ENCODE measurements at places on chromosomes 1 and 21. TPM values are rescaled to one million over a fixed set of nuclear protein-coding genes. Genes with fewer than 3 reads are reported as not detected.

Gene ABCG1
- 34.2 TPM for total RNA-seq

Gene TBX19
- 6.7 TPM for total RNA-seq

Gene C2CD2
- total RNA-seq: 40.1 TPM

Gene NCF2
- total RNA-seq: 48.3 TPM

DNA sequence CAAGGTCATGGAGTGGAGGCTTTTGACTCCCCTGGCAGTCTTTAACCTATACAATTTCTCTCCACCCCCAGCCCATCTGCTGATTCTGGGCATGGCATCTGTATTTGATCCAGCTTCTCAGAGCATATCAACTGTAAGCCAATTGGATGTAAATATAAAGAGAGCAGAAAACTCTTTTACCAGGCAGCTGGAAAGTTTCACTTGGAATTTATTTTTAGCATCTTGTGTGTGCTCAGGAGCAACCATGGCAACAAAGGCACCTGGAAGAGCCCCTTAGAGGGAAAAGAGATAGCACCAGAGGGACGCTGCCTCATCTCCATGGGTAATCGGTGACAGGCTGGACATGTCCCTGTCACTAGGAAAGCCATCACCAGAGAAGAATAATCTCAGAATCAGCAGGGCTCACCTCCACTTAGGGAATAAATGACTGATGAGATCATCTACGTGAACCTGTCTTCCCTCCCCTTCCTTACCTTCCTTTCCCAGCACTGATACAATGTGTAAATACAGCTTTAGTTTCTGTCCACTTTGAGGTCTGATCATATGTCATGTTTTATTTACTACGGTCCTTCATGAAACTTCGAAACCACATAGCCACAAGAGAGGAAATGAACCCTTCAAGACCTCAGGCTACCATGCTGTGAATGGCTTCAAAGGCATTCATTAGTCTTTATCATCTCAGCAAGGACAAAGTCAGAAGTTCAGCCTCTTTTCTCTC lies 25.3 kb upstream of the SIPA1L2 start:
- H3K27me3 ChIP-seq: no peaks in the 10 kb centered on the region
- H3K36me3 ChIP-seq: no peaks in the 10 kb centered on the region
- DNase-seq: no peak
- no peak overlapping the region for H3K4me3 ChIP-seq
- H3K4me1 ChIP-seq: peaks cover 8% of the 10 kb centered on the region

- no peak overlapping the region for H3K27ac ChIP-seq
- H3K4me1 ChIP-seq: no peaks in the 10 kb centered on the region
- H3K27me3 ChIP-seq: no peaks in the 10 kb centered on the region
- H3K4me3 ChIP-seq: no peak overlapping the region
- DNase-seq: no peak
Measured at GRCh38 chr1:206797534-206798383, 25.5 kb upstream of the IL10 start.

DNA sequence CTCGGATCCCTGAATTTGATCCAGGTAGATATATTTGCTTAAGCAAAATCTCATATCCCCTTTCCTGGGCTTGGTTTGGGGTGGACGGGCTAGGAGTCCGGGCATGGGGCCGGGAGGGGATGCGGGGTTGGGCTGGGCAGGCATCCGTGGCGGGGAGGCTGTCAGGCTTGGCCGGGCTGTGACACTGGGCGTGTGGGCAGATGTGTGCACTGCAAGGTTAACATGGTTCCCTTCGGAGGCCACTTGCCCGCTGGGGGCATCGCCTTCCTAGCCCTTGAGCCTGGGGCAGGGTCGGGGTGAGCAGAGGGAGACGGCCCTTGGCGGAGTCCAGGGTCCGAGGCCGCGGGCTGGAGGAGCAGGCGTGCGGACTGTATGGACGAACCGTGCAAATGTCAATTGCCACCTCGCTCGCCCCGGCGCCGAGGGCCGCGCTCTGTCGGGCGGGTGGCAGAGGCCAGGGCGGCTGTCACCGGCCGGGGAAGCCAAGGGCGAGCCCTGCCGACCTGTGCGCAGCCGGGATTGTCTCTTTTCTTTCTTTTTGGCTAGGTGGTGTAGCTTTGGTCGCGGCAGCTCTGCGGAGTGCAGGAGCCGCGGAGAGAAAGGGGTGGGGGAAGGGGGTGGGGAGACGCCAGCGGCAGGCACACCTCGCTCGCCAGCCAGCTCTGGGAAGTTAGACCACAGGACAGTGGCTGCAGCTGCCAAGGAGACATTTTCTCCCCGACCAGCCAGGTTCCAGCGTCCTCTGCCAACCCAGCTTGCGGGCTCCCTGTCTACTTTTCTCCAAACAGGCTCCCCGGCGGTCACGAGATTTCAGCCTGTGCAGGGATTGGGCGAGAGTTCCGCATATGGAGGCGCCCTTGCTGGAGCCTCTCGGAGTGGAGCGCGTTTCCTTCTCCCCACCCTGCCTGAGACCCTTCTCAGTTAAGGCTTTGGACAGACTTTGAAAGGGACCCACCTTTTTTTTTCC lies 1.3 kb downstream of the RCOR3 start:
- peaks cover 19% of the 10 kb centered on the region for H3K4me1 ChIP-seq
- DNase-seq: peak; percentile 90
- no peaks in the 10 kb centered on the region for H3K27me3 ChIP-seq
- H3K4me3 ChIP-seq: peak overlapping the region; percentile 95
- H3K27ac ChIP-seq: peak overlapping the region; percentile 97

DNA sequence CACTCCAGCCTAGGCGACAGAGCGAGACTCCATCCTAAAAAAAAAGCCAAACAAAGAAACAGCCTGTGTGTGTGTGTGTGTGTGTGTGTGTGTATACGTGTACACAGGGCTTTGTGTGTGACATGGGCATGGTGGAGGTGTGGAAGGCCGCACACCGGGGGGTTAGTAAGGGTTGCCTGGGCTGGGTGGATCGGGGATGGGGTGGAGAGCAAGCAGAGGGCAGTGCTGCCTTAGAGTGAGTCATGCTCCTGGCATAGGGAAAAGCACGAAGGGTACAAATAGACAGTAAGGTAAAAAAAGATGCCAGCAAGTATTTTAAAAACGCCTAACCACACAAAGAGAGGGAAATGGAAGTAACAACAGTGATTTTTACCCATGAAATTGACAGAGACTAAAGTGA lies 6.2 kb downstream of the PRMT2 start:
- no peak overlapping the region for H3K4me3 ChIP-seq
- H3K27ac ChIP-seq: no peak overlapping the region
- peaks cover 53% of the 10 kb centered on the region for H3K36me3 ChIP-seq
- H3K27me3 ChIP-seq: no peaks in the 10 kb centered on the region

- H3K4me3 ChIP-seq: no peak overlapping the region
- H3K36me3 ChIP-seq: no peaks in the 10 kb centered on the region
- no peak overlapping the region for H3K27ac ChIP-seq
- H3K4me1 ChIP-seq: no peaks in the 10 kb centered on the region
- DNase-seq: no peak
- no peaks in the 10 kb centered on the region for H3K27me3 ChIP-seq
Measured at GRCh38 chr1:209319549-209319948, 264.0 kb upstream of the CAMK1G start.

- no peak for DNase-seq
- H3K27ac ChIP-seq: no peak overlapping the region
- H3K36me3 ChIP-seq: no peaks in the 10 kb centered on the region
- no peak overlapping the region for H3K4me3 ChIP-seq
- H3K27me3 ChIP-seq: no peaks in the 10 kb centered on the region
Measured at GRCh38 chr1:53129891-53130597, 12.4 kb downstream of the SLC1A7 start.

- H3K4me3 ChIP-seq: no peak overlapping the region
- no peak overlapping the region for H3K27ac ChIP-seq
- no peaks in the 10 kb centered on the region for H3K27me3 ChIP-seq
- H3K4me1 ChIP-seq: no peaks in the 10 kb centered on the region
Measured at GRCh38 chr1:15107911-15108310, 45.6 kb upstream of the TMEM51 start.

All from suprapubic skin (tissue), 4 donors.